ENCODE measurements at places on chromosomes 1 and 21.

GRCh38 chr1:239786464-239786863, 305.2 kb upstream of the FMN2 start:
- no peak for DNase-seq

DNA sequence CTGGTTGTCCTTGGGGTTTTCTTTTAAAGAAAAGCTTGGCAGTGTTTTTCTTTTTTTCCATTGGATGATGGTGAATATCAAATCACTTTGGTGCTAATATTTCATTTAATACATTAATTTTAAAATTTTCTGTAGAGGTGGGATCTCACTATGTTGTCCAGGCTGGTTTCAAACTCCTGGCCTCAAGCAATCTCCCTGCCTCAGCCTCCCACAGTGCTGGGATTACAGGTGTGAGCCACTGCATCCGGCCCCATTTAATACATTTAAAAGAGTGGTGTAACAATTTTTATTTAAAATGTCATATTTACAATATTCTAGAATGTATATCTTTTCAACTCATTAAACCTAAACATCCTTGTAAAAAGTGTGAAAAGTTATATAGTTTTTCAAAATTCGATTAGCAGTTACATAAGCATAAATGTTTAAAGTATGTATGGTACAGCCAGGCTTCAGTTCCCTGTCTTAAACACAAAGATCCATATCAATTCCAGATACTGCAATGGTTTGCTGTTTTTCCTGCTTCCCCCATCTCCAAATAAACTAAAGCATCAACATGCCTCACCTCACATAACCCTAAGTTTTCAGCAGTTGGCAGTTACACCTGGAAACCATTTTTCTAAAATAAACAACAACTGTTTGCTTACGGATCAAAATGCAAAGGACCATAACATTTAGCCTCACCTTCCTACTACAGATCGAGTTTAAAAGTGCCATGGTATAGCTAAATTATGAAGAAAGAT, 8.9 kb upstream of the LGALS8 start:
- DNase-seq = no peak

DNA sequence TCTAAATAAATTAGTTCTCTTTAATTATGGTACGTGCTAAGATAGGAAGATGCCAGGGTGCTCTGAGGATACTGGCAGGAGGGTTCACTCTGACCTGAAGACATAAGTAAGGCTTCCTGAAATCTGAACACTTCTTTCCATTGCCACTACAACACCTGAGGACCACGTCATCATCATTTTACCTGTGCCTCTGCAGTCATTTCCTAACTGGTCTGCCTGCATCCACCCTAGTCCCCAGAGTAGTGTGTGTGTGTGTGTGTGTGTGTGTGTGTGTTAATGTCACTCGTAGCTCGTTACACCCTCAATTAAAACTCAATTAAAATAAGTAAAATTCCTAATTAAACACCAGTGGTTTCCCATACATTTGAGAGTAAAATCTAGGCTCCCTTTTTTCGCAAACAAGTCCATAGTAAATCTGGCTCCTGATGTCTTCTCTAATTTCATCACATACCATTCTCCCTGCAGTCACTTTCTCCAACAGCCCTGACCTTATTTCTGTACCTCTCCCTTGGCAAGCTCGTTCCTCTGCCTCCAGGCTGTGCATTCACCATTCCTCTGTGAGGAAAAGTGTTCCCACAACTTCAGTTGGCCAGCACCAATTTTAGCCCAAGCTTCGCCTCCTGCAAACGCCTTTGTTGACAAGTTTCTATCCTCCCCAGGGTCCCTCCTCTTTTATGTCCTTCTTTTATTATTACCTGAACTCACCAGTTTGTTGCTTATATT, 8.7 kb downstream of the IL12RB2 start:
- no peak for DNase-seq

GRCh38 chr1:55153031-55153430, 62.1 kb downstream of the USP24 start:
- DNase-seq = no peak

GRCh38 chr1:3107201-3107600, 38.2 kb downstream of the PRDM16 start:
- DNase-seq = no peak

DNA sequence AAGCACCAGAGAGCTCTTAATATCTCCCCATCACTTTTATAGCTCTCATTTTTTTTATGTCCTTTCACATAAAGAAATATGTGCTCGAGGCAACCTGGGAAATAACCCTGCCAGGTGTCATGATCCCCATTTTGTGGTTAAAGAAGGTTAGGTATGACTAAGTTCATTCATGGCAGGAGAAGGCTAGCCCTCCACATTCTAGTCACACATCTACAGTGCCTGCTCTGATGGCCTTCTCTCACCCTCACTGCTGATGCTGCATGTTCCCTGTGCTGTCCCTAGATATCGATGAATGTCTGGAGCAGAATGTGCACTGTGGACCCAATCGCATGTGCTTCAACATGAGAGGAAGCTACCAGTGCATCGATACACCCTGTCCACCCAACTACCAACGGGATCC, 187.5 kb downstream of the TPR start:
- no peak for DNase-seq

- no peak for DNase-seq
Observed at GRCh38 chr1:234497589-234497988, 18.6 kb upstream of the TARBP1 start.

Data from naive thymus-derived CD4-positive, alpha-beta T cell (primary cell).